ENCODE measurements at places on chromosomes 2 and 18.

DNA sequence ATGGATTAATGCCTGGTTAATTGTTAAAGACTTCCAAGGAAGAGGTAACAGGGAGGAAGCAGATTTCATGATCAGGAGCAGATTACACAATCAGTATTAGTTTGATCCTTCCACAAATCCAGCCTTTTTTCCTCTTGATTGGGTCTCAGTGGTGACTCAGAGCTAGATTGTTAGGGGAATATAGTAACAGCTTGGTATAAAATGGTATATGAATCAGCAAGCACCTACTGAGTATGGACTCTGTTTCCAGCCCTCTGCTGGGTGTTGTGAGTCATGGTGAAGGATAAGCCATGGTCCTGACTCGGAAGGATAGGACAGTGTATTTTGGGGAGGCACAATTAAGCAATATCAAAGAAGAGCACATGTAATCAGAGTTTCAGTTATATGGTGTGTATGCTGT, 272.4 kb upstream of the DPP10 start:
- no peak for DNase-seq

DNA sequence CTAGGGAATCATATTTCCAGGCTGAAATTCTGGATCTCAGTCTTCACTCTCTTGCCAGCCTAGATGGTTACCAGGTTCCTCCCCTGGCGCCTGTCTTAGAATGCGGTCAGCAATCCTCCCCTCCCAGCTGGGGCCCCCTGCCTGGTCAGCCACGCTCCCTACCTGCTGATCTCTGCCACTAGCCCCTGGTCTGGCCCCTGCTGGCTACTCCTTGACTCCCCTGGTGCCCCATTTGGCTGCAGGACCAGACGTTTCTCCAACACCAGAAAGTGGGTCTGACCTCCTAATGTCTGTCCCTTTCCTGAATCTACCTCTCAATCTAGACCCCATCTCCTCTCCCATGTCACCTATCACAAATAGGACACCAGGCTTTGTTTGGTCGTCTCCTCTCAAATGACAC, 432.0 kb upstream of the SMIM21 start:
- DNase-seq, result no peak

- no peak for DNase-seq
These were observed 310.3 kb upstream of the HS6ST1 start for GRCh38 chr2:128628996-128629395.

- DNase-seq, result no peak
These were observed 55.0 kb downstream of the PLEKHM3 start for GRCh38 chr2:207970147-207970825.

DNA sequence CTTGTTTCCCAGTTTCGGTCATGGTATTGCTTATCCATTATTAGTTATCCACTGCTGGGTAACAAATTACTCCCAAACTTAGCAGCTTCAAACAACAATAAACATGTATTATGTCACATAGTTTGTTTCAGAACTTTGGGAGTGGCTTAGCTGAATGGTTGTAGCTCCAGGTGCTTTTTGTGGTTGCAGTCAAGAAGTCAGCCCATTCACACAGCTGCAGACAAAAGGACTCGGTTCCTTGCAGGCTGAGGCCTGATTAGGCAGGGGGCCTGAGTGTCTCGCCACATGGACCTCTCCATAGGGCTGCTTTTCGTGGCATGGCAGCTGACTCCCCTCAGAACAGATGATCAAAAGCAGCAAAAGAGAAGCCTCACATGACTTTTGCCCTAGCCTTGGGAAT, 58.2 kb upstream of the ITGA4 start:
- DNase-seq, result no peak

All from T-helper 2 cell treated with Interferon-gamma antibody and Interleukin-4, amounts not matched to agents 5 μg/mL and 100 μg/mL, for 36 hours (primary cell).